ENCODE measurements at places on chromosomes 3 and 15.

DNA sequence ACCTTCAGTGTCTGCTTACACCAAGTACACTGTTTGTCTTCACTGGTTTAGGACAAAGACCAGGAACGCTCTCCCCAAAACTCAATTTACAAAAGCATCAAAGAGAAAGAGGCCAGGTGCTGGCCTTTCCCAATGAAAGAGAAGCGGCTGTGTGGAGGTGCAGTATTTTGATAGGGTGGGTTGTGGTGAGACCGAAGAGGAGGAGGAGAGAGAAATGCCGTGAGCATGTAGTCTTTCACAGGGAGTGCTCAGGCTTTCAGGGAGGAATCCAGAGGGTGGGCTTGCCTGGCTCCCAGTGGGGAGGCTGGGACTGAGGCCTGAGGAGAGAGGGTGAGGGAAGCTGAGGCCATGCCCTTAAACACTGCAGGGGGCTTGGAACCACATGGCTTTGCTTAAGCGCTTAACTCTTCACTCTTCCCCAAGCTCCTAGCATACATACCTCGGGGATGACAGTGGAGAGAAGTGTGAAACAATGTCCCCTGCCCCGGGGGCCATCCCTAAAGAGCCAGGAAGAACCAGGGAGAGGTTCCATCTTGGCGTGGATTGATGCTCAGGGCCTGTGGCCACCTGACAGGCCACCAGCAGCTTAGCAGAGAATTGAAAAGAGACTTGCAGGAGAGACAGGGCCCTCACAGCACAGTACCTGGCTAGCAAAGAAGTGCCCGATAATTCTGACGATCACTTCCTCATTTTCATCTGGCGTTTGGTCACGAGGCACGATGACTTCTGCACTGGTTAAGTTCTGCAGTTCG, 60.5 kb downstream of the SENP2 start:
- DNase-seq: no peak

- peak; percentile 83 for DNase-seq
These were observed at the start of gene RAB8B for GRCh38 chr15:63188926-63189871. TSS of gene RAB8B (plus strand) at chr15:63189606. CDS start at chr15:63189625, 19 bp downstream.

- no peak for DNase-seq
These were observed 38.4 kb downstream of the NDUFB4 start for GRCh38 chr3:120634539-120634938.

GRCh38 chr3:97070302-97070701, 255.9 kb downstream of the EPHA6 start:
- DNase-seq: no peak

DNA sequence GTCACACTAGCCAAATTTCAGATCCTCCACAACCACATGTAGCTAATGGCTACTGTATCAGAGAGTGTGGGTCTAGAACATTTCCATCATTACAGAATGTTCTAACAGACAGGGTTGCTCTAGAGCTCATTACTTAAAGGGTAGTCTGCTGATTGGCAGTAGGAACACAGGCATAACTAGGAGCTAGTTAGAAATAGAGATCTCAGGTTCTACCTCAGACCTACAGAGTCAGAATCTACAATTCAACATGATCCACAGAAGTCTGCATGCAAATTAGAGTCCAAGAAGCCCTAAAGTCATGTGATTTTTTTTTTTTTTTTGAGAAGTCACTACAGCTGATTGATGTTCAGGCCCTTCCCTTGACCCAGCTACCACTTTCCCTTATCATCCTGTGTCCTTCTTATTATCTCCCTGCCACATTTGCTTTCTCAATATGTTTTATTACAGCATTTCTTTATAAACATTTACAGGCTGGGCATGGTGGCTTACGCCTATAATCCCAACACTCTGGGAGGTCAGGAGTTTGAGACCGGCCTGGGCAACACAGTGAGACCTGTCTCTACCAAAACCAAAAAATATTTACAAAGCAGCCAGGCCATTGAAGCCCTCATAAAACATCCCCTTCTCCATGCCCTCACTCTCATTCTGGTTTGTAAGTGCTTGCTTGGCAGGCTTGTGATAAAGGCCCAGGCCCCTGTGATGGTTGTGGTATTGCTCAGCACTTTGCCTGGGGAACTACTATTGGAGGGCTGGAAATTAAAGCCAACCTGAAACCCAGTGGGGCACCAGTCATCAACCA, 3.8 kb upstream of the ABHD5 start:
- no peak for DNase-seq

DNA sequence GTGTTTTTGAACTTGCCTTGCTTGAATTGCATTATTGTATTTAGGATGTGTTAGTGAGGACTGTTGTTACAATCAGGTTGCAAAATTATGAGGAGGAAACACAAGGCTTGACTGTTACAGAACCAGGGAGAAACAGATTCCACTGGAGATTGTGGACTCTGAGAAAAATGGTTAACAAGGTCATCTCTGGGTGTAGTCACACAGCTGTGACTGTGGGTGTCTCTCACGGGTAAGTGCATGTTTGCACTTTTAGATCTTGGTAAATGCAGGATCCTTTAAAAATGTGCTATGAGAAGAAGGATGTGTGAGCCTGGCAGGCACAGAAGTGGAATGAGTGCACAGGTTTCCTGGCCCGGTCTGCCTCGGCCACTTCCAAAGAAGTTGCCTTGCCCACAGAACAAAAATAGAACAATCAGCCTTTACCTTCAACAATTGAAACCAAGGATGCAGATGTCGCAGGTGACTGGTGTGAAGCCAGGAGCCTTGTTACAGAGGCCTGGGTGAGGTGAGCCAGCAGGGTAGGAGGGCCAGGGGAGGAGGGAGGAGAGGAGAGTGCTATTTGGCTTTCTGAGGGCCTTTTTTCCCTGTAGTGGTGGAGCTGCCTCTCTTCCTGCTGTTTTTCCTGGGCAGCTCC, 68.0 kb downstream of the ABHD5 start:
- no peak for DNase-seq

DNA sequence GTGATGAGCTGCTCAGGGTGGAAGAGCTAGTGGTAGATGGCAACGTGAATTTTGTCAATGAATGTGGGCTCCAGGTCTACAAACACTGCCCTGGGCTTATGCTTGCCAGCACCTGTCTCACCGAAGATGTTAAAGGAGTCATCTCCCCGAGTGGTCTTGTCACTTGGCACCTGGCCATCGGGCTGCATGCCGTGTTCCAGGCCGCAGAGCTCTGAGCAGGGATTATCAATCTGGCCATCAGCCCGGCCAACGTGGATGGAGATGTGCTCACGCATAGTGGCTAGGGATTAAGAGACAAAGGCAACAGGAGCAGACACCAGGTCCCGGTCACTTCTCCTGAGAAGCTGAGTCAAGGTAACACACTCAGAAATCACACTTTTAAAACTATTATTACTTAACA, 54.8 kb upstream of the ACTC1 start:
- DNase-seq: no peak

GRCh38 chr3:177150970-177151627, 46.2 kb downstream of the TBL1XR1 start:
- DNase-seq: no peak

DNA sequence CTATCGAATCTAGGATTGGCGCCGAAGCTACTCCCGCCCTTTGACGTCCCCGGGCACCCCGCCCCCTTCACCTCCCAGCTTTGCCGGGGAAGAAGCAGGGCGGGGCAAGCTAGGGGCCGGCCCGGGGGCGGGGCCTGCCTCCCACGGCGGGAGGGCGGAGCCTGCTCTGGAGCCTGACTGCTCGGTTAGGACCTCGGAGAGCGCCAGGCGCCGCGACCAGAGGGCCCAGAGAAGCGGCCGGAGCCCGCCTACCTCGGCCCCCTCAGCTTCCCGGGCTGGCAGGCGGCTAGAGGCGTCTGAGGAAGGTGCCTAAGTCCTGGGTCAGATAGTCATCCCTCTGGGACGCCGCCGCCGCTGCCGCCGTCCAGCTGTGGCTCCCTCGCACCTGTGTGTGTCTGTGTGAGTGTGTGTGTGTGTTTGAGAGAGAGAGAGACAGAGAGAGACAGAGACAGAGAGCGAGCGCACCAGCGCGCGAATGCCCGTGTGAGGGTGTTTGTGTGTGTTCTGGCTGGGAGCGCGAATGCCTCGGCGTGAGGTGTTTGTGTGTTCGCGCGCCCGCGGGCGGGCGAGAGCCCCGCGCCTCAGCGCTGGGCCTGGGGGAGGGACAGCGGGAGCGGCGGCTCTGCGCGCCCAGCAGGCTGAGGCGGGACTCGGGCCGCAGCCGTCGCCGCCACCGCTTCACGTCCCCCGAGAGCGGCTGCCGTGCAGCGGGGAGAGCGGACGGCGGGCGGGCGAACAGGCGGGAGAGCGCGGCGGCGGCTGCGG, at the start of gene STXBP5L:
STXBP5L (plus strand) TSS at position 176 of the 765 bp plus-strand sequence. CDS start 1,374 bp downstream, outside the sequence.
- DNase-seq: peak; percentile 75

DNA sequence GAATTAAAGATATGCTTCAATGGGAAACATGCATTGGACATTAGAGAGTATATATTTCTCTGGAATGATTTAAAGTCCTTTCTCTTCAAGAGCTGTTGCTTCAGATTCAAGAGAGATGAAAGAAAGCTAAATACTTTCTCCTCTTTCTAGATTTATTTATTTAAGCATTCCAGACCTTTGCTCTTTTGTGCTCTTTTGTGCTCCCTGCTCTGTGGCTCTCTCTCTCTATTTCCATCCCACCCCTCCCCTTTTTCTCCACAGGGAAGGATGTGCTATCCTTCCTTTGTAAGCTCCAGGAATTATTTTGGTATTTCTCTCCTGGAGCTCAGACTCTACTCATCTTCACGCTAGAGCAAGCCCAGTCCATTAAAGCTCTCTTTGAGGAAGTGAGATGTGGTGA, 871.9 kb upstream of the GBE1 start:
- DNase-seq: no peak

DNA sequence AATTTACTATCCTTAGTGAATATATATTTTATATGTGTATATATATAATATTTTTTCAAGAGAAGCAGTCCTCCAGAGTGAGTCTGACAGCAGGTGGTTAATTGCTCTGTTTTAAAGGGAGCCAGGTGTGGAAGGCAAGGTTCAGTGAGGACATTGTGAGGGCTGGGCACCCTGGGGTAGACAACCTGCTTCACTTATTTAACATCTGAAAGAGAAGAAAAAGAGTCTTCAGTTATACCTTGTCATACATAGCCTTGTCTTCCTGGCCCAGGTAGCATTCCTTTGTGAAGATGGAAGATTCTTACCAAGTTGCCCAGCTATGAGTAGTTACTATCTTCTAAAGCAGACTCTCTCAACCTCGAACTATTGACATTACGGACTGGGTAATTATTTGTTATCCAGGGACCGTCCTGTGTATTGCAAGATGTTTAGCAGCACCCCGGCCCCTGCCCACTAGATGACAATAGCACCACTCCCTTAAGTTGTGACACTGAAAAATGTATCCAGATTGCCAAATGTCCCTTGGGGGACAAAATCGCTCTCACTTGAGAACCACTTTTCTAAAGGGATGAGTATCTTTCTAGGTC, 336.0 kb upstream of the TRIM42 start:
- peak; percentile 45 for DNase-seq

- DNase-seq: no peak
These were observed 48.8 kb upstream of the TMCO5A start for GRCh38 chr15:37885651-37886050.

- DNase-seq: no peak
These were observed 49.4 kb upstream of the AKAP13 start for GRCh38 chr15:85330901-85331588.

DNA sequence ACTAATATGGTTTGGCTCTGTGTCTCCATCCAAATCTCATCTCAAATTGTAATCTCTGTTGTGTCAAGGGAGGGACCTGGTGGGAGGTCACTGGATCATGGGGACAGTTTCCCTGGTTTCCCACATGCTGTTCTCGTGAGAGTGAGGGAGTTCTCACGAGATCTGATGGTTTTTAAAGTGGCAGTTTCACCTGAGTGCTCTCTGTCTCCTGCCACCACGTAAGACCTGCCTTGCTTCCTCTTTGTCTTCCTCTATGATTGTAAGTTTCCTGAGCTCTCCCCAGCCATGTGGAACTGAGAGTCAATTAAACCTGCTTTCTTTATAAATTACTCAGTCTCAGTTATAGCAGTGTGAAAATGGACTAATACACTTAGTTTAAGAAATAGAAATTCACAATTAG, 228.9 kb downstream of the CD47 start:
- DNase-seq: no peak

DNA sequence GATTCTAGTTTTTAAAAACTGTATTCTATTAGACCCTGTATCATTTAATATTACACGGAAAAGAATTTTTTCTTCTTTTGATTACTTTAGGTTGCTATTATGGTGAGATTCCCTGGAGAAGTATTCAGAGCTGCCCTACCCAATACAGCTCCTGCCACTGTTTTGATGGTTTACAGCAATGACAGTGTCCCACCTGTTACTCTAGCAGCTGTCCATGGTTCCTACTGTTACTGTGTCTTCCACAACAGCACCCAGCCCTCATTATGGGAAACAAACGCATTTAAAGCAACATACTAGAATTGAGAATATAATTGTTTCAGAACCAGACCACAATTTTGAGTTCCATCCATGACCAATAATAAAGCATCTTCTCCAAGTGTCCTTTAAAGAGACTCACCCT, 450.7 kb downstream of the SHQ1 start:
- no peak for DNase-seq

DNA sequence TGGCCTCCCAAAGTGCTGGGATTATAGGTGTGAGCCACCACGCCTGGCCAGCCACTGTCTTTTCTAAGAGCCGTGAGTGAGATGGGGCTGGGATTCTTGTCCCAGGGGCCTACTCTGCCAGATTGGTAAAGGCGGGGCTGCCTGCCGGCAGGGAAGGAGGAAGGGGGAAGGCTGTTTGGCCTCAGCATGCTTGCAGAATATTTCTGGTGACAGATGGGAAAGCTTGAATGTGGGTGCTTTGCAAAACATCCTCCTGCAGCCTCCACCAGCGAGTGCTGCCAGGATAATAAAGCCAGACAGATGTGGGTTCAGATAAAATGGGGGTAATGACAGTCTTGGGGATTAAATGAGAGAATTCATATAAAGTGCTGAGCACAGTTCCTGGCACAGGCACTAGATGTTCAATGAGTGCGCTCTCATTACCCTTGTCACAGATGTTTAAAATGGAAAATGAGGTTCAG, 19.8 kb upstream of the ACOX2 start:
- DNase-seq: no peak

- no peak for DNase-seq
These were observed 13.2 kb upstream of the SCAMP5 start for GRCh38 chr15:74982183-74982582.

- DNase-seq: no peak
These were observed 69.8 kb downstream of the TNFAIP8L3 start for GRCh38 chr15:51024735-51025453.

- no peak for DNase-seq
These were observed 154.1 kb downstream of the EDEM1 start for GRCh38 chr3:5341610-5342009.

GRCh38 chr15:90337256-90337655, 14.8 kb upstream of the ZNF774 start:
- no peak for DNase-seq

DNA sequence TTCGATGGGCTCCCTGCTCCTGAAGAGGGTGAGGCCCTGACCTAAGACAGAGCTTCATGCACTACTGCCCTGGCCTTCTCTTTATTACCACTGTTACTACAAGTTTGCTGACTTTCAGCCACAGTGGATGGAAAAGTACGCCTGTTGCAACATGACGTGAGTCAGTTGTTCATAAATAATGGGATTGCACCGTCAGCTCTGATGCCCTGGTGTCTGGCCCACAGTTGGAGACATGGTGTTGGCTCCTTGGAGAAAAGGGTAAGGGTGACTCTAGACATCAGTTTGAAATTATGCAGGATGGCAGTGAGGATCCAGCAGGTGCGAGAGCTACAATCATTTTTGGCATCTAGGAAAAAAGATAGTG, 5.5 kb downstream of the PAQR5 start:
- DNase-seq: no peak

GRCh38 chr3:176623468-176624150, 573.7 kb downstream of the TBL1XR1 start:
- DNase-seq: no peak

- DNase-seq: no peak
These were observed 285.8 kb upstream of the GADL1 start for GRCh38 chr3:31180274-31180673.

GRCh38 chr15:38038659-38039442, 104.4 kb downstream of the TMCO5A start:
- DNase-seq: no peak

Data from NCI-H1417 treated with DMSO at 0.1 percent for 48 hours (cell line).